ENCODE measurements at places on chromosomes 4 and X.

DNA sequence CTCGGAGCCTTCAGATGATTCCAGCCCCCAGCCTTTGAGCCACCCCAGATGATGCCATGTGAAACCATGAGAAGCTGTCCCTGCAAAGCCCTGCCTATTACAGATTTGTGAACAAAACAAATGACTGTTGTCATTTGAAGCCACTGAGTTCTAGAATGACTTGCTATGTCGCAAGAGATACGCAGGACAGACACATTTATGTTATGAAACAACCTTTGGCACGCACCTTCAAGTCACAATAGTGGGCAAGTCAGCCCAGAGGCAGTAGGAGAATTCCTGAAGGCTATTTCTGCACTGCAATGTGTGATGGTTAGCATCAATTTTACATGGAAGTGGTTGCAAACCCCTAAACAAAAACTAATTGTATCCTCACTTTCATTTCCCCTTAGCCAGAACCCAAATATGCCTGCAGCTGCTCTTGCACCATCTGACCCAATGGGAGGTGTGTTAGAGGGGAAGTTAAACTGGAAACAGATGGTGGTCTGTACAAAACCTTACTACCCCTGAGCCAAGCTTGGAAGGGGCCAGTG is 174.4 kb upstream of the ATP6AP2 start:
- DNase-seq = no peak

DNA sequence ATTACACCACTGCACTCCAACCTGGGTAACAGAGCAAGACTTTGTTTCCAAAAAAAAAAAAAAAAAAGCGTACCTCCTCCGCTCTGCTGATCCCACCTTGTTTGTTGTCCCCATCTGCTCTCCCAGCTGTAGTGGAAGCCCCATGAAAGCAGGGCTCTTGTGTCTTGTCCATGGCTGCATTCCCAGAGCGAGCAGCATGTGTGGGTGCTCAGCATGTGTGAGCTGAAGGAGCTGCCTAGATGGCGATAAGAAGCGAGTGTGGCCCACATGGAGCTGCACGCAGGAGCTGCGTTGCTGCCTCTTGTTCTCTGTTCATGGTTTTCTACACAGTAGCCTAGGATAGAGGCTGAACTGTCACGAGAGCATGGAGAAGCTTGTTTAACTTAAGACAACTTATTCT is 12.4 kb downstream of the NSD2 start:
- DNase-seq = no peak

DNA sequence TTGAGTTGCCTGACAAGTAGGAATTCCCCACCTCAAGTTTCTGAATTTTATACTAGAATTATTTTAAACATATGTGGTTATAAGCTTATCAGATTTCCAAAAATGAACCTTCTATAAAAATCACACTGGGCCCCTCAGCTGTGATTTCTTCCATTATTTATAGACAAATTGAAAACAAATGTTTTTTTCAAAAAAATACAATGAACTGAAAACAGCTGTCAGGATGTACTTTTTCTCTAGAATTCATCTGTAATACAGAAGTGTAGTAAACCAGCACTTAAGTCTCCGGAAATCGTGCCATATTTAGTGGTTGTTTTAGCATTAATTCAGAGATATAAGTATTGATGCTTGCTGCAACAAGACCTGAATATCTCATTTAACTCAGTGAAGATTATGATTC is 74.0 kb downstream of the SPRY1 start:
- DNase-seq = no peak

GRCh38 chr4:151012820-151013219 is 2.3 kb downstream of the LRBA start:
- peak; percentile 18 for DNase-seq

DNA sequence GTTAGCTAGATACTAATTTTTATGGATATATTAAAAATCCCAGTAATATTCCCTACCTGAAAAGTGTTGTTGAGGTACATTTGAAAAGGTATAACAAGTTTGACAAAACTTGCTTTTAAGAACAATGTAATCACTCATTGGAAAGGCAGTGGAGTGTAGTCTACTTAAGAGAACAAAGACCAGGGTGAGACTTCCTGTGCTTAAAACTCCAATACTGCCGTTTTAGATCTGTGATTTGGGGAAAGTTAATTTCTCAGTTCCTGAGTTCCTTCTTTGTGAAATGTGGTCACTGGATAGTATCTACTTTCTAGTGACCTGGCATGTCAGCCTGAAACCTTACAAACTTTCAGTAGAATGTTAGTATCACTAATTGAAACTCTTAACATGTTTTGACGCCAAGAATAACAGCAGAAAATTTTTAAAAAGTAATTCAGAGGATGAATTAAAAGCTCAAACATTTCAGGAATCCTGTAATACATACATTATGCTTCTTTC is 56.8 kb downstream of the PCDH7 start:
- no peak for DNase-seq

Measured in left kidney (tissue), 8 donors.